ENCODE measurements at places on chromosomes 3 and 15. TPM values are rescaled to one million over a fixed set of nuclear protein-coding genes. Genes with fewer than 3 reads are reported as not detected.

INKA1 gene
- total RNA-seq = 4.4 TPM

DNA sequence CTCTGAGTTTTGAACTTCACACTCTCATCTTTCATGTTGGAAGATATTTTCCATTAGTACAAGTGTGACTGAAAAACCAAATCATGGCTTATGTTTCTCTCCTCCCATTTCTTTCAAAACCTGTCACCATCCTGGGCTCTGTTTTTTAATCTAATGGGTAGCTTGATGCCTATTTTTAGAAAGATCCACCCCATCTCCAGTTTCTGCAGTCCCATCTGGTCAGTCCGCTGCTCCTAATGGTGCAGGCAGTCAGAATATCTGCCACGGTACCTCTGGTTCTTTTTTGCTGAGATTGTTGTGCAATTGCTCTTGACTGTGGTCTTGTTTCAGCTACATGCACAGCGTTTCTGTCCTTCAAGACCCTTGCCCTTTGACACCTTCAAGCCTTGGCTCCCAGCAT, 240.9 kb upstream of the CADM2 start:
- no peak for DNase-seq

DNA sequence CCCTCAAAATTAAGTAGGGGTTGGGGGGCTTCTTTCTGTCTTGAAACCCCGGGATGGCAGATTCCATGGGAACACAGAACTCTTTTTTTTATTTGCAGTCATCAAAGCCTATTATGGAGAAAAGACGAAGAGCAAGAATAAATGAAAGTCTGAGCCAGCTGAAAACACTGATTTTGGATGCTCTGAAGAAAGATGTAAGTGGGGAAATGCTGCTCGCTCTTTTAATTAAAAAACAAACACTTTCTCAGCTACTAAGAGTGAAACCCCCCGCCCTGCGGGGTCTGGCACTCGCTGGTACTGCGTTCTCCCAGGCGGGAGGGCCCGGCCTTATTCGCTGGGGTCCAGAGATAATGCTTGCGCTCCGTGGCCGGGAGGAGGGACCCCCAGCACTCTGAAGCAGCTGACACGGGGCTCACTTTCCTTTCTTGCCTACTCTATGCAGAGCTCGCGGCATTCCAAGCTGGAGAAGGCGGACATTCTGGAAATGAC, 615 bp downstream of the HES1 start:
- no peak for DNase-seq

DNA sequence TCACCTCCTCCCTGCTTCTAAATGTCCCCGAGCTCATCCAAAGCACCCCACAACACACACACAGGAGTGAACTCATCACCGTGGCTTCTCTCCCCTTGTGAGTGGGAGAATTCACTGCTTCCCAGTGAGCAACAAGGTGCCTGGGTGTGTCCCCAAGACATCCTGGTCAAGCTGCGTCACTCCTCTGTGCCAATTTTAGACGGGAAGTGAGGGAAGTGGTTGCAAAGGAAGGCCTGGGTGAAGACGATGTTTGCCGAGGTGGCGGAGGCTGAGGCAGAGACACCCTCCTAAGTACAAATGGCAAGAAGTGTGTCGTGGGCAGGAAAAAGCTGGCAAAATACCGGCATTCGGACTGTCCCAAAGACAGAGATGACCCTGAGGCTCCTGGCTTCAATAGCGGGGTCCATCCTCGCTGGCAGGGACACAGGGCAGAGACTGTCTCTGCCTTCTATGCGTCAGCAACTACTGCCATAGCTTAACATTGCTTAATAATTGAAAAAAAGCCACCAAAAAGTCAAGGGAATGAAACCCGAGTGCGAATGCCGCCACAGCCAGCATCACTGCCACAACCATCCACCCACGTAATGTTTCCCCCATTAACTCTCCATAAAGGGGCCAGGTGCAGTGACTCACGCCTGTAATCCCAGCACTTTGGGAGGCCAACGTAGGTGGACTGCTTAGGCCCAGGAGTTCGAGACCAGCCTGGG, 72.8 kb downstream of the VGLL4 start:
- DNase-seq = no peak

GPR176 gene
- total RNA-seq = 5.4 TPM

UNC13C gene
- 1.6 TPM for total RNA-seq

- DNase-seq = peak; percentile 29
These were observed 124.1 kb downstream of the GADL1 start for GRCh38 chr3:30770387-30770786.

DNA sequence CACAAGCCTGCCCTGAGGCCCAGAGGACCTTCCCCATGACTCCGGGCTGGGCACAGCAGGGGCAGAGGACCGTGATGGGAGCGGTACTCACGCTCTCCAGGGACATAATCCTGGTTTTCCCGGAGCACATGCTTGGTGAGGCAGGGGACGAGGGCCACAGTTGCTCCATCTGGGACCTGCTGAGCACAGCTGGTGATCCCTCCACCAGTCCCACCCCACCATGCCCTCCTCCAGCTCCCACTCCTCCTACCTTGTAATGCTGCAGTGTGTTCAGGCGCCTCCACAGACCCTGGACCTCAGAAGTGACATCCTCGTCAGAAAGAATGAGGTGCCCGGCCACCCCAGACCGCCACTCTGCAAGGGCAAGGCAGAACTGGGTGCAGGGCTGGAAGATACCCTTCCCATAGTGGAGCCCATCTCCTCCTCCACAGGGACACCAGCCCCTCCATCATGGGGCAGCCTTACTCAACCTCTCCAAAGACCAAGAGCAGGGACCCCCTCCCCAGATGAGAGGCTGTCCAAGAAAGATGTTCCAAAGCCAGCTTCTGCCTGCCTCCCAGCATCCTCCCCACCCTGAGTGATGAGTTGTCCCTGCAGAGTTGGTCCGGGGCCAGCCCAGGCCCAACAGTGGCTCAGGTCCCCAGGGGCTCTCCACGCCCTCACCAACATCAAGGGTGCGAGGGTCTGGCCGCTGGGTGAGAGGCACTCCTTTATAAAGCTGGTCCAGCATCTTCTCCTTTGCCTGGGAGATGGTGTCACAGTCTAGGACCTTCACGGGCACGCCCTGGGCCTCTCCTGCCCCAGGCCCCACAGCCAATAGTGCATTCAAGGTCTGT, 19.5 kb downstream of the PLXNB1 start:
- DNase-seq = no peak

Measured in mucosa of gallbladder (tissue), 1 donor.